CD8-positive, alpha-beta memory T cell (primary cell): ENCODE measurements at places on chromosomes 4 and X. TPM values are rescaled to one million over a fixed set of nuclear protein-coding genes. Genes with fewer than 3 reads are reported as not detected.

The ATP1B4 gene
- not detected for total RNA-seq

The CXorf65 gene
- total RNA-seq, result 9.5 TPM

The XAGE1A gene
- total RNA-seq, result not detected

The GPR50 gene
- not detected for total RNA-seq

The TMEM128 gene
- total RNA-seq, result 24.1 TPM

The ASMT gene
- 1.9 TPM for total RNA-seq

The NPY5R gene
- not detected for total RNA-seq

The HSFX3 gene
- not detected for total RNA-seq

The TCEANC gene
- 2.7 TPM for total RNA-seq

The SYP gene
- total RNA-seq, result 2.5 TPM

The ANXA10 gene
- total RNA-seq, result not detected

The PARM1 gene
- total RNA-seq, result not detected

The HSFX2 gene
- 0.29 TPM for total RNA-seq

The TAF7L gene
- not detected for total RNA-seq

The DMP1 gene
- total RNA-seq, result not detected
